NCI-H774 (cell line): ENCODE measurements at places on chromosomes 1 and 21.
A peak's percentile ranks its signal among the peaks of the same experiment; 100 is the strongest.

DNA sequence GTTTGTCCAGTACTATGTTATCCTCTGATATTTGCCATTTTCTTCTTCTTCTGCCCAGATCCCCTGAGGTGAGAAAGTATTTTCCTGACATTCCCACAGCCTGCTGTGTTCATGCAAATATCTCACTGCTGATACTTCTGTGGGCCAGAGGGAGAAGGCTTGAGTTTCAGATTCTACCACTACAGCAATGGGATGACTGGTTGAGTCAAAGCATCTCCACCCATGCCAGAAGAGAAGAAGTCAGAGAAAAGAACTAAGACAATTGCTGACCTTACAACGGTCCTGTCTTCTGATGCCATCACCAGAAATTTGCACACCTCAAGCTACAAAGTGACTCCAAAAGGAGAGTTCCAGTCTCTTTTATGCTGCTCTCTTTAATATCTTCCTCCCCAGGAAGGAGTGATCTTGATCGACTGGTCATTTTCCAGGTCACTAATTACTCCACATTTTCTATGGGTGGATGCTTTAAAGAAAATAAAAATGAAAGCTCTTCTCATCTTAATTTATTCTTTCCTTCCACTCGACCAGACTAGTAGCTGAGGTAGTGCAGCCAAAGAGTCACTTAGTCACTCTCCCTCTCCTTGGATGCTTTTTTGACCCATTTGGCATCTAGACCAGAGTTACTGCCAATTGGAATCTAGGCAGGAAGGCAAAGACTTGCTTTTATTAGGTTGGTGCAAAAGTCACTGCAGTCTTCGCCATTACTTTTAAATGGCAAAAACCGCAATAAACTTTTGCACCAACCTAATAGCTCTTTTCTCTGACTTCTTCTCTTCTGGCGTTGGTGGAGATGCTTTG, 195.1 kb downstream of the PTPRC start:
- no peak for DNase-seq

DNA sequence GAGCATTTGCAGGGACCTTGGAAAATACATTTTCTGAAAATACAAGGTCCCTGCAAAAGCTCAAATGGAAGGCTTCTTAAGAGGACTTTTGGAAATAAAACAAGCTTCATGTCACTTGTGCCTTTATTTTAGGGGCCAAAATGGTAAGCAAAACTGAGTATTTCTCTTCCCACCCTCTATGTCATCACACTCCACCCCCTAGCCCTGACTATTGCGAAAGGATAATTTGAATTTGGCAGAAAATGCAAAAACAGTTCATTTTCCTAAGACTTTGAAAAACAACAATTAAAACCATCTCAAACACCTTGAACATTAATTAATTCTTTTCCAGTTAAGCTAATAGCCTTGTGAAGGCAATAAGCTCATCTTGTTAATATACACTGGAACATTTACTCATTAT, 201.7 kb downstream of the TM2D1 start:
- DNase-seq: no peak

DNA sequence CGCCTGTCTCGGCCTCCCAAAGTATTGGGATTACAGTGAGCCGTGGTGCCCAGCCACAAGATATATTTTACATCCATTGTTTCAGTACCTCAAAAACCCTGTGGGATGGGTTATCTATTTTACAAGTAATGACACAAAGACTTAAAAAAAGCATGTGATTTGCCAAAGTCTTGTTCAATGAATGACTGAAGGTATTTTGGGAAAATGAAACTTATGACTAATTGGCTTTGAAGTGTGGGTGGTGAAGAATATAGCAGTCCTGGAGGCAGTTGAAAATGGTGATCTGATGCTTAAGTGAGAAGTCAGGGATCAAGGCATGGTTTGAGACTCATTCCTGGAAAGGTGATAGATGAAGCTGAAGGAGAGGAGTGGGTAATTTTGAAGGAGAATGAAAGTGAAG, 3.0 kb downstream of the SWT1 start:
- DNase-seq: no peak

DNA sequence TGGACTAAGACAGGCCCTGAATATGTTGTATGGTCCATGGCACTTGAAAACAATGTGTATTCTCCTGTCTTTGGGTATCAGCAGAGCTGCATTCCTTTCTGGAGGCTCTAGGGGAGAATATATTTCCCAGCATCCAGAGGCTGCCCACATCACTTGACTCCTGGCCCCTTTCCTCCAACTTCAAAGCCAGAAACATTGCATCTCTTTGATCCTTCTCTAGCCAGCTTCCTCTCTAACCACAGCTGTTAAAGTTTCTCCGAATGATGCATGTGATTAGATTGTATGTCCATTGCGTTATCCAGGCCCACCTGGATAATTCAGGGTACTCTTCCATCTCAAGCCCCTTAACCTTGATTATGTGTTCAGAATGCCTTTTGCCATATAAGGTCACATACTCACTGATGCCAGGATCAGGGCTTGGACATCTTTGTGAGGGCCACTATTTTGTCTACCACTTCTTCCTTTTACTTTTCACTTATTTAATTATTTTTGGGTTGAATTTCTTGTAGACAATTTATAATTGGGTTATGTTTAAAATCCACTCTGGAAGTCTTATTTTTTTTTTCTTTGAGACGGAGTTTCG, 5.3 kb downstream of the CHD1L start:
- DNase-seq: no peak

GRCh38 chr1:172041742-172042141, 200.4 kb downstream of the DNM3 start:
- DNase-seq: peak; percentile 2

DNA sequence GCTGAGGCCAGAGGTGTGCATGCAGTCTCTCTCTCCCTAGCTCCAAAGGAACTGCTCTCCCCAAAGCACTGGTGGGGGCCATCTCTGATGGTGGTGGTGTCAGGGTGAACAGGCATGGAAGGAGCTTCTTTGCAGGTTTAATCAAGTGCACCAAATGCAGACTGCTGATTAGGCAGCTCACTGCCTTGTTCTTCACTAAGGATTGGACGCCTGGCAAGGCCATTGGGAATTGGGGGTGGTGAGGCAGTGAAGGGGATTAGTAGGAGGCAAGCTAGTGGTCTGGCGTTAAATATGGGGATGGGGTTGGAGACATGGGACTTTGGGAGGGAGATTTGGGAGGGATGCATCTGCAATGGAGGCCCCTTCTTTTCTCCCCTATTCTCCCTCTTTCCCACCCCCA, 1.5 kb downstream of the CACNA1E start:
- no peak for DNase-seq

DNA sequence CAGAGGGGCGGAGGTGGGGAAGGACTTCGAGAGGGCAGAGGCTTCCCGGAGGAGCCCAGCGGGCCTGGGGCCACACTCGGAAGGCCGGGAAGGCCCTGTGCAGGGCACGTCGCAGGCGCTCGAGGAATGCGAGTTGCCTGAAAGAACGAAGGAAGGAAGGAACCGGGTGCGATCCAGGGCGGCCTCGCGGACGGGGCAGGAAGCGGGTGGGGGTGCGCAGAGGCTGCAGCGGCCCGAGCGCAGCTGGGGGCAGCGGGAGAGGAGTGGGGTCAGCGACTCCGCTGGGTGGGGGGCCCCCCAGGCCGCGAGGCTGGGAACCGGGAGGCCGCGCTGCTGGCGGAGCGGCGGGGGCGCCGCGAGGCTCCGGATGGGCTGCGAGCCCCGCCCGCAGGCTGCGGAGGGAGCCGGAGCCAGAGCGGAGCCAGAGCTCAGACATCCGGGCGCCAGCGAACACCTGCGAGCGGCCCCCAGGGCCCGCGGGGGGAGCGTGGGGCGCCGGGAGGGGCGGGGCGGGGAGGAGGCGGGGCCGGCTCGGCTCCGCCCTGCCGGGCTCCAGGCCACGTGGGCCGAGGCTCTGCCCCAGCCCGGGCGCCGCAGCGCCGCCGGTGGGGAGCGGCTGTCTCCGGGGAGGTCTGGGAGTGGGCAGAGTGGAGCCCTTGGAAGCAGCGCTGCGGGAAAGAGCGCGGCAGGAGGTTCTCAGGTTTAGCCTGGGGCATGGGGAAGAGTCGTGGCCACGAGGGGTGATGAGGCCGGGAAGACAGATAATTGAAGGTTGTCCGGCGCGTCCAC, 4.6 kb downstream of the ID3 start:
- DNase-seq: peak; percentile 69
